Caki2 (cell line): ENCODE measurements at places on chromosomes 4 and X.
A peak's percentile ranks its signal among the peaks of the same experiment; 100 is the strongest.

DNA sequence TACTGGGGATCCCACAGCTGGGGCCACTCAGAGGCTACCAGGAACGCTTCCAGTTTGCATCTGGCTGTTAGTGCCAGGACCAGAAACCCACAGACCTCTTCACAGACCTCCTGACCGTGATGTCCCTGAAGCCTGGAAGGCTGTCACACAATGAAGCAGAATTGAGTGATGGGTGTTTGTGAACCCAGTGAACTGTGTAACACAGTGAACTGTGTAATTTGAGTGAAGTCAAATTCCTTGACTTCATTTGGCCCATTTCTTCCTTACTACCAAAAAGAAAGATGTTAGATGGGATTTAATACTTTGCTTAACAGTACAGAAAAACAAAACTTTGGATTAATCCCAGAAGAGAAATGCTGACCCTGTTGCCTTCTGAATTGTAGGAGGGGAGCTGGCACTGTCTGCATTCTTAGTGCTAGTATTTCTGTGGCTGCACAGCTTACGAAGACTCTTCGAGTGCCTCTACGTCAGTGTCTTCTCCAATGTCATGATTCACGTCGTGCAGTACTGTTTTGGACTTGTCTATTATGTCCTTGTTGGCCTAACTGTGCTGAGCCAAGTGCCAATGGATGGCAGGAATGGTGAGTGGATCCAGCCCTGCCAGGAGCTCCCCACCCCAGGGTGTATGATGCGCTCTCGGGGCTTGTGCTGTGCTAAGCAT is 17.8 kb downstream of the SRD5A3 start:
- peak; percentile 49 for DNase-seq

- DNase-seq, result no peak
Observed at GRCh38 chrX:136896121-136896914, 15.8 kb upstream of the RBMX start.

DNA sequence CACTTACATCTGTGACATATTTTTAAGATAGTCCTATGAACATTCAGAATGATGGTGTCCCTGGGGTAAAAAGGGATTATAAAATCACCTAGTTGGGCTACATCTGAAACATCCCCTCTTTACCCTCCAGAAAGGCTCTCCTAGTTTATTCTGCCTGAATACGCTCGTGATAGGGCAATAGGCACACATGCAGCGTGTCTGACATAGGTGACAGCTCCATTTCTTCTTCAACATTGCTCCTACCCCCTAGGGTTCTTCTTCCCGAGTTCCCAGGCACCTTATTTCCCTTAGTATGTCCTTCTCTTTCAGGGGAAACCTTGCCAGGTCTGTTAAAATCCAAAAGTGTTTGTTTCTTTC is 27.1 kb upstream of the CFAP299 start:
- no peak for DNase-seq

DNA sequence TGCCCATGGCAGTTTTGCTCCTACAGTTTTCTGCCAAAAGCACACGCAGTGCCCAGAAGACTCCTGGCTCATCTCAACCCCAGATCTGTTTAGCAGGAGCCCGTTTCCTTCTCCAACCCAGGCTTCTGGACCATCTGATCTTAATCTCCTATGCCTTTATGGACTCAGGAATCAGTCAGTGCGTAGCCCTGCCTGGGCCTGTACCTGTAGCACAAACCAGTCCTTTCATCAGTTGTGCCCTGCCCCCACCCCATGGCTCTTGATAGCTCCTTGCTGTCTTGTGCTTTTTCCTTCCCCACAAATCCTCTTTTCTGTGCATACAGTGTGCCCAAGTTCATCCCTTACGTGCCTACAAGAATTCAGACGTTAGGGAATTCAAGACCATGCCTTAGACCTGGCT is 1.5 kb downstream of the ZNF718 start:
- no peak for DNase-seq

GRCh38 chr4:8905773-8906667 is 34.4 kb upstream of the HMX1 start:
- no peak for DNase-seq

DNA sequence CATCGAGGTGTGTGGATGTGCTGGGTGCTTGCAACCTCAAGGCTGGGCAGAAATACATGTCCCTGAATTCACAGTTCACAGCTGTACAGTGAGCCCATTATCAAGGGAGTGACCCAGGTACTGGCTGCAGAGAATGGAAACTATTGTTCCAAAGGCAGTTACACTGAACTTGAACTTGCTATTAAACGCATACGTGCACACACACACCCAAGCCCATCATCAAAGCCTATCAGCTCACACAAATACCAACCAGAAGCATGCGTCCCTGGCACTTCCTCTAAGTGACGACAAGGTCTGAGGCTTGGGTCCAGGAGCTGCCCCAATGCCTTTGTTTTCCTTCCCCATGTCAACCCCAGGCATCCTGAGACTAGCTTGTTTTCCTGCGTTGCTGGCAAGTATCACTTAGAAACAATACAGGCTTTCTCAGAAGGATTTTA is 88.6 kb downstream of the IRF2 start:
- no peak for DNase-seq

DNA sequence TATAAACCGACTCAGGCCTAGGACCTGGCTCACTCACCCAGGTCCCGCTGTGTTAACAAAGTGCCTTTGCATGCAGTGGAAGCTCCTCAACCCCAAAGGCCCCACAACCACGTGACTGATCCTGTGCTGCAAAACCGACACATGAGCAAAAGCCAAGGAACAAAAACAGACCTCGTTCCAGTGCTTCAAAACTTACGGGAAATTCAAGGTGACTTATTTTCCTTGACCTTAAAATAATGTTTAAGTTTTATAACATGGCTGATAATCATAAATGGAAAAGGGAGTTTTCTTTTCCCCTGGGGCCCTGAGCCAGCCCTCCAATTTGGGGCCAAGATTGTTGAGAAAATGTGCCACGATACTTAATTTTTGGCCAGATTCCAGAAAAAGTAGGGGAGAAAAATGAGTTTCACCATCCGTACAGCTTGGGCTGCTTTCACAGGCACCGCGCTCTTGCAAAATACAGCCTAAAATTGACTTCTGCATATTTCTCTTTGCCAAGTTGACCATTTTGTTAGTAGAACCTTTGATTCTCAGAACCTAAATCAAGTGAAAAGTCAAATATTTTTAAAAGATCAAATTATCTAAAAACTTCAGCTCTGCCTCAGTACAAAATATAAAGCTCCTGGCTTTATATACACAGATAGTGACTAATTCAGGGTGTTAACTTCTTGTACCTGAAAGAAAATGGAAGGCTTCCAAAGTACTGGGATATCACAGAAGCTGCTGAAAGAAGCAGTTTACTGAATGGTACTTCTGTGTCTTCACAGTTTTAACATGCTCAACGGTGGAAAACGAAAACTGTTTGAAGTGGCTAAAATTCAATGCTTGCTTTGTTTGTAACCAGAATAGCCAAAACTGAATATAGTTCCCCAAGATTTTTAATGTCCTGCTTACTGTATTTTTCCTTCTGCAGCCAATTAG is 93.8 kb downstream of the APBB2 start:
- no peak for DNase-seq

DNA sequence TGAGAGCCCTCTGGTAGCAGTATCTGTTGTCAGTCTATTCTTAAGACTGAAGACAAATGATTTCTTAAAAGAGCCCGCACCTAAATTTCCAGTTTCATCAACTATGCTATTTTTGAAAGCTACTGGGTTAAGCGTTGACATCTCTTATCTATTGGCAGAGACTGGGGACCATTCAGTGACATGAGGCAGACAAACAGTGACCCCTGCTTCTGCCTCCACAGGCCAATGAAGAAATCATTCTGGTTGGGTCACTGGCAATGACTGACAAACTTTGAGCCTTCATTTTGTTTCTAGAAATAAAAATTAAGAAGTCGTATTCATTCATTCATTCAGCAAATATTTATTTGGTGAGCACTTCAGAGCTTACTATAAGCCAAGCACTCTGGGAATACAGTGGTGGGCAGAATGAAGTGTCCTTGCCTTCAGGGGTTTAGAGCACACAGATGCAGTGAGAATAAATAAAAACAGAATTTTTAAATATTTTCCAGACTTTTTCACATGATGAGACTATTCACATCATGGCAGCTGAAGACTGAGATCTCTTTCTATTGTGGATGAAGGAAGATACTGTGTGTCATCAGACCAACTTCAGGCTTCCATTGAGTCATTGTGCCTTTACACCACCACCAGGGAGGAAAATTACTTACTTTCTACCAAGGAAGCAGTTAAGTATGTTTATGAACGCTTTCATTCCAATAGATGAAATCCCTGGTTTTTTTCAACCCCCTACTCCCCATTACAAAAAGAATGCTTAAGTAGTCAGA is 36.0 kb downstream of the SORBS2 start:
- no peak for DNase-seq

- no peak for DNase-seq
Observed at GRCh38 chr4:122963216-122963615, 40.8 kb upstream of the NUDT6 start.

DNA sequence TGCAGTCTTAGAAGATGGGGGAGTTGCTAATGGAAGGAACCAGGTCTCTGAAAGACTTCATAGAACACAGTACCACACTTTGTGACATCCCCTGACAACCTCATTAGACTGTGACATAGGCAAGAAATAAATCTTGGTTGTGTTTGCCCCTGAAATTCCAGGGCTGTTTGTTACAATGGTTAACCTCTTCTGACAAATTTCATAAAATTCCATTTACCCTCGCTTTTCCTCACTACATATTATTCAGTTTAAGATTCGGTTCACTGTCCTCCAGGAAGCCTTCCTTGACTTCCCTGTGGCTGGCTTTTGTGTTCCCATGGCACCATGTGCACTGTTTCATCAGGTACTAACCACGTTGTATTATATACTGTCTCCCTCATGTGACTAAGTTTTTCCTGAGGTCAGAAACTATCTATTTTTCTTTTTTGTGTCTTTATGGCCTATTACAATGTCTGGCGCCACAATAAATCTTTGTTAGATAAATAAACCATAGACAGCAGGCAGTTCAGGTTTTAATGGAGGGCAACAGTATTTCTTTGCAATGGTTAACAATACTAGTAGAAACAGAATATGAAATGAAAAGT is 54.2 kb downstream of the ATXN3L start:
- no peak for DNase-seq

- peak; percentile 36 for DNase-seq
Observed at GRCh38 chrX:44071847-44072551, 98.8 kb upstream of the NDP start.

GRCh38 chr4:123305736-123306135 is 90.9 kb upstream of the SPRY1 start:
- no peak for DNase-seq

DNA sequence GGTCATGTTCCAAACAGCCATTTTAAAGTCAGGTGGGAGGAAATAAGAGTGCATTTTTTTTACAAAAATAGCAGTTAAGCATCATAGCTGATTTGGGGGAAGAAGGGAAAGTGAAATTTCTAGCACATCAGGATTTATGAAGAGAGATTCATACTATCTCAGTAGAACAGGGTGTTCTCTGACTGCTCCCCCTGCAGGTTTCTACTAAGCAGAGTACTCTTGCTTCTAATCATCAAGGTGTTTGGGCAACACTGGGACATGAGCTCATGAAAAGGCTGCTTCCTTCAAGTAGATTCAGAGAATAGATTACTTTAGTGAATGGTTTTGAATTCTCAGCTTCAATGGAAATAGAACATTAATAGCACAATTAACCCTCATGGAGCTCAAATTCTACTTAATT is 591.4 kb upstream of the PCDH10 start:
- no peak for DNase-seq

- DNase-seq, result peak; percentile 25
Observed at GRCh38 chrX:36978886-36979285, 29.3 kb upstream of the FAM47C start.

DNA sequence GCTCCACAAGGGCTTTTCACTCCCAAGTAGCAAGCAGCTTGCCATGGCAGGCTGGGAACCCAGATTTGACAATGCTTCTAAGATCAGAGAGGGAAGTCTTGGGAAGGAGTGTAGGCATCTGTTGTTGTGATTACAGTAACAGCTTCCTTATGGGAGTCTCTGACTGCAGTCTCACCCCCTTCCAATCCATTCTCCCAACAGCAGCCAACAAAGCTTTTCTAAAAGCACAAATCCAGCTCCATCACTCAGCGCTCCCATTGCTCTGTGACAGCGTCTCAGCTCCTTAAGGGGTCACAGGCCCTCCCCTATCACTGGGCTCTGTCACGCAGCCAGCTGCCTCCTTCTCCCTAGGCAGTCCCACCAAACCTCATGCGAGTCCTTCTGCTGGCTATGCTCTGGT is 7.1 kb downstream of the IGFBP7 start:
- no peak for DNase-seq

GRCh38 chr4:188018262-188018661 is 22.7 kb downstream of the ZFP42 start:
- DNase-seq, result no peak

DNA sequence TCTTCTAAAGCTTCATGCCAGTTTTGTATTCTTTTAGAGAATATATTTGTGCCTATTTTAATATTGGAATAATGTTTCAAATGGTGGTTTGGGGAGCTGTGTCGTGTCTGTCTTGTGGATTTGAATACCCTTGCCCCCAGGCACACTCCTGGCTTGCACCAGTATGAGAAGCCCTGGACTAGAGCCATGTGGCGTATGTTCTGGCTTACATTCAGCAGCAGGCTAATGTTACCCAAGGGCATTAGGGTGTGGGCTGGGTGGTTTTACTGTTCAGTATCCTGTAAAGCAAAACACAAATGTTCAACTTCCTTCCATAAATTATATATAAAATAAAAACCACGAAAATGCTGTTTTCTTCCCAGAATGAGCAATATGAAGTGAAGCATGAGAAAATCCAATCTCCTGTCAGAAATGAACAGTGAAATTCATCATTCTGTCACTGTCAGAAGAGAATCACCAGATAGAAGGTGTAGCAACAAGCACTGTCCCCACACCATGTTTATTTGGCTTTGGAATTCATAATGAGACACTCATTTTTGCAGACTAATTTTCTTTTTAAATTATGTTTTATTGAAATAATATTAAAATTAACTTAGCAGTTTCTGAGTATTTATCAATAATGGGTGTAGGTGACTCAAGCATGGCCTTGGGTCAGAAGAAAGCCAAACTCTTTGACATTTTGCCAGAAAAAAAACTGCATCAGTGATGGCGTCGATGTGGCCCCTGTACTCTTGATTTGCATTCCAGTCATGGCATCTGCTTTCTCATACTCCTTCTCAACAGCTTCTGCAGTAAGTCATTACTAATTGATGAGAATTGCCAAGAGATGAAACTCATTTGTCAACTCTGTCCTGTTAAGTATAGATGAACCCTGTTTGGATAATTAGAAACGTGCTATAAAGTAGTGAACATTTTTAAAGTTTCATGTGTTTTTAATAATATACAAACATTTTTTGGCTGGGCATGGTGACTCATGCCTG is 43.8 kb downstream of the WWC2 start:
- peak; percentile 43 for DNase-seq

DNA sequence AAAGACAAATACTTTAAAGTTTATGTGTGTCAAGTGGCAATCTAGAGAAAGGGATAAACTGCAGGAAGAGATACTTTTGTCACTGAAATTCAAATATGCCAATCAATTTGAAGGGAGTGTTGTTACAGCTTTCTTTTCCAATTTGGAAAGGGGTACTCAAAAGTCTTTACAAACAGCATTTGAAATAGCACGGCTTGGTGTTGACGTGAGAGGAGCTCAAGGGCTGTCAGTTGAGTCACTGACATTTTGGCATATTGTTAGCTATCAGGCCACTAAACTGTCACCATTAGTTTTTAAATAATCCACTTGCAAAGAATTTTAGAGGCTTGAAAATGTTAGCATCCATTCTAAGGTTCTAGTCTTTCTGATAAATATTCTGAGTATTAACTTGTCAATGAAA is 698.4 kb downstream of the IL1RAPL1 start:
- no peak for DNase-seq
